Activated T-helper 2 cell treated with anti-CD3 and anti-CD28 coated beads, Interferon-gamma antibody, Interleukin-2, Interleukin-4, amounts not matched to agents 10 μg/mL and 5 μg/mL and 100 μg/mL, durations not matched to agents 14 hours and 24 hours and 36 hours (primary cell): ENCODE measurements at places on chromosomes 2 and 18.

DNA sequence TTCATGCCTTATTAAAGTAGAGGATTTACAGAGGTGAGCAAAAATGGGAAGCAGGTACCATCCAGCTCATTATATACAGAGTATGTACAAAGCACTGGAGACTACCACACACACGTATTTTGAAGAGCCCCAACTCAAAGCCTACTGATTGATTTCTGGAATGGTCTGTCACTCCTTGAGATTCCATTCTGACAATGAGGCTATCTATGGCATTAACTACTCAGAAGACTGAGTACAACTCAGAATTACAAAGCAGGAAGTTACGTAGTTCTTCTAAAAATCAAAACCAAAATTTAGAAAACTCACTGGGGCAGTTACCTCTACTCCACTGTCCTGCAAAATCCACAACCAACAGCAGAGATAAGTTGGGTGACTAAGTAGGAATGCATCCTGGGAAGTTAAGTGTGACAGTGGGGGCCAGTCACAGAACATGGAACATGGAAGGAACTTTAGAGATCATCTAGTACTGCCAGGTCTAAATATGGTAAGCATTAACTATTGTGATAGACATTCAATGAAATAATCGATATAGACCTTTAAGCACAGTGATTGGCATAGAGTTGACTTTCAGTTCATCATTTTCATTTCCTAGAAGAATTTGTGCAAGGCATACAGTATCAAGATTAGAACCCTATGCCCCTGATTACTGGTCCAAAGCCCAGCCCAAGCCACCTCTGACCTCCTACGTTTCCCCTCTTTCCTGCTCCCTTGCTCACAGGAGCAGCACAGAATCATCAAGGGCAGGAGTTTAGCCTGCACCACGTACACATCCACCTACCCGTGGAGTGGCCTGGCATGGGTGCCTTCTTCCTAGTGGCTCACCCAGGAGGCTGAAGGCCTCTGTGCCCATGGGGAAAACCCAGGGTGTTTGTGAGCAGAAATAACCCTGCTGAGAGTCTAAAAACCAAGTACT lies 80.1 kb upstream of the FOSL2 start:
- DNase-seq, result no peak

DNA sequence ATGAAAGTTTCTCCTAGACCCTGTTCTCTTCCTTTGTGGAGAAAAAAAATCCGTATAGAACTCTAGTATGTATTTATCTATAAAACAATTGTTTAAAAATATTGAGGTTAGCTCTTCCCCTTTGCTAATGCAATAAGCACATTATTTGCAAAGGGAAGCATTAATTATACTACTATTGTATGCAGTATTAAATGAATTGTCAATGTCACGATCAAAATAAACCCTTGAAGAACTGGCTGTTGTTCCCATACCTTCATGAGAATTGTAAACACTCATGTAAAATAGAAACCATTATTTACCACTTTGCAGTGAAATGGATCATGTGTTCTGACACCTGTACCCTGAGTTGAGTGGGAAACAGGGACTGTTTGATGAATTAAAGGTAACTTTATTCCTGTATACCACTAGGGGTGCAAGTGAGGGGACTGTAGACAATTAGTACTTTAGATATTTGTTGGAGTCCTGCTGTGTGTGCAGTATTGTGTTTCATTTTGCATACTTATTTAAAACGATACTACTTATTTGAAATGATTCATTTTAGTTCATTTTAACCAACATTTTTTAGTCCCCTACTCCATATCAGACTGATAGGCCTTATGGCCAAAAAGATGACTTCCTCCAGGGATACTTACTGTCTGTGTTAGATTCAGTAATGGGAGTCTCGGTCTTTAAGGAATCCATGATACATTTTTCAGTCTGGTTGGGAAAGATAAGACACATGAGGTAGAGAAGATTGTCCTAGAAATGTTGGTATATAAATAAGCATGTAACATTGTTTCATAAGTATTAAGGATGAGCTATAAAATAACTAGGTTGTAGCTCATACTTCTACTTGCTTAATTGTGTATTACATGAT lies 7.9 kb downstream of the PKP4 start:
- DNase-seq, result no peak

DNA sequence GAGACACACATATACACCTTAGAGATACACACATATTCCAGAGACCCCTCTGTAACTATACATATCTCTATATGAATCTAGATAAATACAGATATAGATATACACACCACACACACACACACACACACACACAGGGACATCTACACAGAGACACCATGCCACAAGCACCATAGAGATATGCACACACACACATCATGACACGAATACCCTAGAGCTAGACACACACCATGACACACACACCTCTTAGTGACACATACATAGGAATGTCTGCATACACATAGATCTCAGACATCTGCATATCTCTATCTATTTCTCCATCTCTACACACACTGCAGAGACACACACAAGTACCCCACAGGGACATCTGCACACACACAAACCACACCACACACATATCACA lies 270.0 kb downstream of the CYRIA start:
- no peak for DNase-seq

- no peak for DNase-seq
Measured at GRCh38 chr2:201980946-201981345, 52.7 kb upstream of the FZD7 start.

- DNase-seq, result no peak
Measured at GRCh38 chr2:167851876-167852275, 395.5 kb downstream of the STK39 start.

DNA sequence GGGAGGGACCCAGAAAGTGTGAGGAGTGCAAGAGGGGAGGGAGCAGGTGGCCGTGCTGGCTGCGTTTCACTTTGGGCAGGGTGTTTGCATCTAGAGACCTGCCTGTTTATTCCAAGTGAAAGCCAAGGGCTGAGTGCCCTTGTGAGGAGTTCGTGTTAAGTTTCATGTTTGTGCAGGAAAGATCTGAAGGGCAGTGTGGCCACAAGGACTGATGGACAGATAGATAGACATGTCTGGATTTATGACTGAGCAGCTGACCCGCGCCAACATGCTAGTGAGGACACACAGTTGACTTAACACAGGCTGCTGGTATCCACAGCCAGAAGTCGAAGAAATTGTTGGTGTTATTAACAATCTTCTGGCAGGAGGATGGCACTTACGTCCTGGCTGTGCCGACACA lies 387.6 kb upstream of the TNP1 start:
- no peak for DNase-seq

DNA sequence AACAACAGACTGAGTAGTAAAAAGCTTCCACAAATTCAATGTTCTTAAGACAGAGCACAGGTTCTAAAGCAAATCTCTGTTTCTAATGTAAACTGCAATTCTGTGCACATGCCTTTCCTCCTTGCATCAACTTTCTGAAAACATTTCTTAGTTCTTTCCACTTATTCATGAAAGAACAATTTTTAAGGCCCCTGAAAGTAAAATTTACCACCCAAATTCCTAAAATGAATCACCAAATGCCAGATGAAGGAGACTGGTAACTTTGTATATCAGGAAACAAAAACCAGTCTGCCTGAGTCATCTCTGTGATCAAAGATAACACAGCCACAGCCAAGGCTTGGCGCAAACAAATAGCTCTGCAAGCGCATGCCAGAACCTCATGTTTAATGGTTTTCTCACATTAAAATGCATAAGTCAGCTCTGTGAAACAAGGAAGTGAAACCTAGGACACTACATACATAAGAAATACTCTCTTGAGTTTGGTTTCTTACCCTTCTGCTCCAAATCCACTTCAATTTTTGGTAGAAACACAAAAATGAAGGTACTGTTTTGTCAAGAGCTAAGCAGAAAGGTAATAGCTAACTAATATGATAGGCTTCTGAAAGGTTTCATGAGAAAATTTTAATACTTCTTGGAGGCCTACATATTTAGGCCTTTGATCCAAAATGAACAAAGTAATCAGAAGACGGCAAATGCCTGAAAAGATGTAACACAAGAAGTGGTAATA lies 169.4 kb downstream of the THADA start:
- peak; percentile 80 for DNase-seq
